ENCODE measurements at places on chromosomes 3 and 15.

- DNase-seq, result no peak
Observed at GRCh38 chr3:130456540-130456939, 60.4 kb upstream of the COL6A6 start.

DNA sequence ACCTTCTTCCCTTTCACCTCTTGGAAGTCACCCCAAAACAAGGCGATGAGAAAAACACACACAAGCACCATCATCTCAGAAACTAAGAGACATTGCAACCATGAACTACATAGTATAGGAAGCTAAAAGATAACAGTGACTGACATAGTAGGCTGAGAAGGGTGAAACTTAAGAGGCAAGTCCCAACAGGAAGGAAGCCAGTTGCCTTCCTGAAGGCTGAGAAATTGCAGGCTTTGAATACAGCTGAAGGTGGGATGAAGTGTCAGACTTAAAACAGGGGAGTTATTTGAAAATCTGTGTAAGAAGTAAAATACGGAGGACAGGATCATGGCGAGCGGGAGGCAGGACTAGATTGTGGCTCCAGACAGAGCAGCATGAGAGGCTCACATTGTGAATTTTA lies 27.8 kb downstream of the SLC27A2 start:
- no peak for DNase-seq

GRCh38 chr3:75176937-75177336 lies 487.2 kb upstream of the FRG2C start:
- no peak for DNase-seq

DNA sequence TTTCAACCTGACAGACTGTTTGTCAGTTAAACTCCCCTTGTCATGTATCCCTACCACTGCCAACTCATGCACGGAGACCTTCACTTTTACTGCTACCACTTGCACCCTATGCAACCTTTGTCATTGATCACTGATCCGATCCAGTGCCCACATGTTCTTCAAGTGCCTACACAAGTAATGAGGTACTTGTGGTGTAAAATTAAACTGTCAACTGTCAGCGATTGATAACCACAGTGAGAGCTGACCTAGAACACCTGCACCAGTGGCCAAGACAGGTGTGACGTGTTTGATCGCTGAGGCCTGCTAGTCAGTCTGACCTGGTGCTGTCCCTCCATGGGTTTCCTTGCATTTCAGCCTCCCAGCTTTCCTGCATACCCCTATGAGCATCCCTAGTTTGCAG lies 55.6 kb downstream of the MECOM start:
- no peak for DNase-seq

DNA sequence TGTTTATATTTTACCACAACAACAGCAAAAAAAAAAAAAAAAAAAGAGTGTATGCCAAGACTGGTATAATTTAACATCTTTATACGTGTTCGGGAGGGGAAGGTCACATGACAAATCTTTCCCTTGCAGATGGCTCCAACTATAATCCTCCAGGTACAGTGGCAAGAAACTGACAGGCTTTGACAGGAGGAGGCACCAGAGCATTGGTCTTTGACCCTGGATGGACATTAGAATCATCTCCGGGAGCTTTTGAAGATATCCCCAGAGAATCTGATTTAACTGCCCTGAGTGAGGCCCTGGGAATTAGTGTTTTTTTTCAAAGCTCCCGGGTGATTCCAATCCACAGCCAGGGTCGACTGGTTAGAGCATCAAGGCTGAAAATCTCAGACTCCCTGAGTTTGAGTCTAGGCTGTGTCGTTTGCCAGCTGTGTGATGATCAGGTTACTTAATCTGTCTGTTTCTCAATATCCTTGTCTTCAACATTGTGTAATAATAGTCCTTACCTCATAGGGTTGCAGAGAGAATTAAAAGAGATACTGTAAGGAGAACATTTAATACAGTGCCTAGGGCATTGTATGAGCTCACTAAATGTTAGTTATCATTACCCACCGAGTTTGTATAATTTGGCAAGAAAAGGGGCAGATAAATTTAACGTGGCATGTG lies 8.9 kb upstream of the SEMA5B start:
- no peak for DNase-seq

Measured in erythroblast (primary cell).